ENCODE measurements at places on chromosomes 6 and 20. TPM values are rescaled to one million over a fixed set of nuclear protein-coding genes. Genes with fewer than 3 reads are reported as not detected.

ARMH2 gene
- total RNA-seq, result not detected

KIFC1 gene
- 52.1 TPM for total RNA-seq

HEY2 gene
- 0.28 TPM for total RNA-seq

RALGAPB gene
- total RNA-seq, result 24.8 TPM

ZBTB46 gene
- 4.8 TPM for total RNA-seq

CLPSL1 gene
- not detected for total RNA-seq

MLIP gene
- total RNA-seq, result not detected

MATN4 gene
- not detected for total RNA-seq
